ENCODE measurements at places on chromosomes 3 and 15. TPM values are rescaled to one million over a fixed set of nuclear protein-coding genes. Genes with fewer than 3 reads are reported as not detected.
A peak's percentile ranks its signal among the peaks of the same experiment; 100 is the strongest.

DNA sequence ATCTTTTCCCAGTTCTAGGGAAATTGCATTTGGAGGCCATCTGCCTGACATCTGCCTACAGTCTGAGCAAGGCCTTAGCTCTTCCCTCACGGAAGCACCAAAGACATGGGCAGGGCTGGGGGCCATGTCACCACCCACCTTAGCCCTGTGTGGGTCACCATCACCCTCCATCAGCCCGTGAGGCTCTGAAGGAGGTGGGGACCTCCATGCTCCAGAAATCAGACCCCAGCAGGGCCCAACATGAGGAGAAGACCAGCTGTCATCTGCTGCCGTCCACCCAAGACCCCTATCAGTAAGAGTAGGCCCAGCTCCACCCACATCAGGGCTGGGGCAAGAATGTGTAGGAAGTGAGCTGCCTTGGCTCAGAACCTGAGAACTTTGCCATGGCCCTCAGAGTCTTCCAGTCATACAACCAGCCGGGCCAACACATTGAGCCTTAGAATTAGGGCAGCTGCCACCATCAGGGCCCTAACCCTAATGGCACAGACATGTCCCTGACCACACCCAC, 1.9 kb downstream of the TMIE start:
- H3K27me3 ChIP-seq, result peaks cover 14% of the 10 kb centered on the region
- no peak for DNase-seq
- no peaks in the 10 kb centered on the region for H3K4me1 ChIP-seq
- H3K27ac ChIP-seq, result peak overlapping the region; percentile 17
- H3K36me3 ChIP-seq, result no peaks in the 10 kb centered on the region

GRCh38 chr15:71458089-71458660, 342.9 kb downstream of the THSD4 start:
- H3K27ac ChIP-seq, result no peak overlapping the region
- DNase-seq, result no peak
- 0 out of 2 replicates have a peak, but pooled peaks cover 5% of the 10 kb centered on the region for H3K4me1 ChIP-seq
- no peaks in the 10 kb centered on the region for H3K27me3 ChIP-seq
- no peaks in the 10 kb centered on the region for H3K36me3 ChIP-seq

Gene CCR9
- polyA plus RNA-seq, result not detected

Gene BMF
- 0.72 TPM for polyA plus RNA-seq

GRCh38 chr15:81475471-81475870, 101.5 kb upstream of the TMC3 start:
- no peaks in the 10 kb centered on the region for H3K4me1 ChIP-seq
- no peak for DNase-seq
- no peak overlapping the region for H3K27ac ChIP-seq
- H3K36me3 ChIP-seq, result no peaks in the 10 kb centered on the region

Gene TRPM7
- 5.1 TPM for polyA plus RNA-seq

GRCh38 chr3:189353318-189353965, 181.7 kb downstream of the TPRG1 start:
- no peaks in the 10 kb centered on the region for H3K4me1 ChIP-seq
- no peaks in the 10 kb centered on the region for H3K27me3 ChIP-seq
- no peak for DNase-seq
- H3K36me3 ChIP-seq, result no peaks in the 10 kb centered on the region

GRCh38 chr3:882533-882932, 210.3 kb upstream of the CNTN6 start:
- DNase-seq, result no peak
- H3K27ac ChIP-seq, result no peak overlapping the region
- H3K36me3 ChIP-seq, result no peaks in the 10 kb centered on the region
- H3K4me1 ChIP-seq, result no peaks in the 10 kb centered on the region
- H3K27me3 ChIP-seq, result no peaks in the 10 kb centered on the region
- no peak overlapping the region for H3K4me3 ChIP-seq

DNA sequence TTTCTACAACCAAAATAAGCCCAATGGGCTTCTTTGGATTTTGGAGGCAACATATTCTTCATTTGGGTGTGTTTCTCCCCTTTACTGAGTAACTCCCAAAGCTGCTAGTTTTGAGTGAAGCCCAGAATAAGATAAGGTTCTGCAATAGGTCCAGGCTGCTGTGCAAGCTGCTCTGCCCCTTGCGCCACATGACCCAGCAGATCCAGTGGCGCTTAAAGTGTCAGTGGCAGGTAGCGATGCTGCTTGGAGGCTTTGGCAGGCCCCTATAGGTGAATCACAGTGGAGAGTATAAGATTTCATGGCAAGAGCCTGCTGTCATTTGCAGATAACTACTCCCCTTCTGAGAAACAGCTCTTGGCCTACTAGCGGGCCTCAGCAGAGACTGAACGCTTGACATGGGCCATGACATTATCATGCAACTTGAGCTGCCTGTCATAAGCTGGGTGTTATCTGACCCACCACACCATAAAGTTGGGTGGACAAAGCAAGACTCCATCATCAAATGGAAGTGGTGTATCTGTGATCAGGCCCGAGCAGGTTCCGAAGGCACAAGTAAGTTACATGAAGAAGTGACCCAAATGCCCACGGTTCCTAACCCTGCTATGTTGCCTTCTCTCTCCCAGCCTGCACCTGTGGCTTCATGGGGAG, 88.4 kb upstream of the OXTR start:
- H3K36me3 ChIP-seq, result no peaks in the 10 kb centered on the region
- no peaks in the 10 kb centered on the region for H3K27me3 ChIP-seq
- no peak overlapping the region for H3K4me3 ChIP-seq
- DNase-seq, result no peak
- H3K27ac ChIP-seq, result no peak overlapping the region

Gene GOLGA6D
- 0.02 TPM for polyA plus RNA-seq

DNA sequence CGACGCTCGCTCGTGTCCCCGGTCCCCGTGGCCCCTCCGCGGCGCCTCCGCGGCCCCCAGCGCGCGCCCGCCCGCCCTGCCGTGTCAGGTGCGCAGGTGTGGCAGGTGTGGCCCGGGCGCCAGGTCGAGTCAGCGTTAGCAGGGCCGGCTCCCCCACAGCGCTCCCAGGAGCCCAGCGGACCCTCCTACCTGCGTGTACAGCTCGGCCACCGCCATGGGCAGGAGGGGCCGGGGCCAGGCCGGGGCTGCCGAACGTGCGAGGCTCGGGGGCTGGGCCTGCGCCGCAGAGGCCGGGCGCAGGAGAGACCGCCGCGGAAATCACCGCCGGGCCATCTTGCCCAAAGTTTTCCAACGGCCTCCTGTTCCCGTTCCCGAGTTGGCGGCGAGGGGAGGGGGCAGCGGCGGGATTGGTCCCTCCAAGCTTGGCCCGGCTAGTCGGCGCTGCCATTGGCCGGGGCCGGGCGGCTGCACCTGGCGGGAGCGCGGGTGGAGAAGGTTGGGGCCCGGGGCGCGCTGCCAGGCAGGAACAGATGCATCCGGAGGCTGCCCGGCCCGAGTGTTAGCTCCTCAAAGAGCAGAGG, at the start of gene MYO5C:
Gene MYO5C, minus strand, starts transcription at position 384 of the 581 bp plus-strand sequence. Its CDS starts 168 bp downstream, at position 216.
- H3K4me3 ChIP-seq, result peak within 1 kb of the TSS; percentile 60
- no peak within 1 kb of the TSS for H3K27ac ChIP-seq
- peak; percentile 89 for DNase-seq
- H3K27me3 ChIP-seq, result no peaks in the 10 kb centered on the region
- H3K4me1 ChIP-seq, result no peaks in the 10 kb centered on the region
- H3K36me3 ChIP-seq, result no peaks in the 10 kb centered on the region

Gene CIB2
- 39.6 TPM for polyA plus RNA-seq

Gene LYSMD2
- polyA plus RNA-seq, result 14.2 TPM

Gene ROPN1
- not detected for polyA plus RNA-seq

Gene FOXB1
- polyA plus RNA-seq, result not detected

DNA sequence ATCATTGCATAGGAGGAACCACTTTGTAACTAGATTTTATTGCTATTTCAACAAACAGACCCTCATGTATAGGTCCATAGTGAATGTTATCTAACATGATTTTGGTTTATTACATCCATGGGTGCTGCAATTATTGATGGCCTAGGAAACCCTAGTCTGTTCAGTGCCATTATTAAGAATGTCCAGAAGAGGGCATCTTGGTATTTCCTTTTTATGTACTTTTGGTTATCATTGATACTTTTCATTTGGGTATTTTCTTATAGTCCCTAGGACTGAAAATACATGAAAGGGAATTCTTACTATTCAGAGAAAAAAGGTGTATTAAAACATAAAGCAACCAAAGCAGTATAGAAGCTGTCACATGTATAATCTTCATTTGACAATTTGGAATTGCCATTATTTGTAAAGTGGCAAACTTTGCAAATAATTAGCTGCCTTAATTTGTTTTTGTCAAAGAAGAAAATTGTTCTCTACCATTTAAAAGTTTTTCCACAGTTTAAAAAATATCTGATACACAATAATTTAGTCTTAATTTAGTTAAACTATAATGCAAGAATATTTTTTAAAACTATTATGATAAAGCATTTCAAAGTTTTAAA, 48.7 kb downstream of the CNOT10 start:
- H3K4me1 ChIP-seq, result no peaks in the 10 kb centered on the region
- no peak overlapping the region for H3K4me3 ChIP-seq
- no peak overlapping the region for H3K27ac ChIP-seq
- DNase-seq, result peak; percentile 56
- H3K36me3 ChIP-seq, result peaks cover 33% of the 10 kb centered on the region
- H3K27me3 ChIP-seq, result no peaks in the 10 kb centered on the region

DNA sequence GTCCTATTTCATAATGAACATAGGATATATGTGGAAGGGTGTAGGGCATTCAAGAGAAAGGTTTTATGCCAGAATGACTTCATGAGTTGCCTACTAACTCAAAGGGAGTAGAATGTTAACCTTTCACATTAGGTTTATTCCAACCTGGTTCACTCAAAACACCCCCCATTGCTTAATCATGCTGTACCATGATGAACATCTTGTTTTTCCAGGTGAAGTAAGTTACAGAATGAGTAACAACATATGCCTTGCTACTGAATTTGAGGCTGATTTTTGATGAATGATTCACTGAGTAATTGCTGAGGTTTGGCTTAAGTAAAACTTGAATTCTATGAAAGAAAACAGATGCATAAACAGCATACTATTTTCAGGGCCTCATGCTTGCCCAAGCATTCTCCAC, 5.9 kb upstream of the CLDN16 start:
- H3K27me3 ChIP-seq, result no peaks in the 10 kb centered on the region
- no peak overlapping the region for H3K4me3 ChIP-seq
- no peaks in the 10 kb centered on the region for H3K36me3 ChIP-seq

- no peak for DNase-seq
- peak overlapping the region; percentile 89 for H3K27ac ChIP-seq
- H3K4me1 ChIP-seq, result peaks cover 6% of the 10 kb centered on the region
- H3K4me3 ChIP-seq, result no peak overlapping the region
- H3K36me3 ChIP-seq, result no peaks in the 10 kb centered on the region
- no peaks in the 10 kb centered on the region for H3K27me3 ChIP-seq
Observed at GRCh38 chr3:171283183-171283847, 176.9 kb downstream of the TNIK start.

DNA sequence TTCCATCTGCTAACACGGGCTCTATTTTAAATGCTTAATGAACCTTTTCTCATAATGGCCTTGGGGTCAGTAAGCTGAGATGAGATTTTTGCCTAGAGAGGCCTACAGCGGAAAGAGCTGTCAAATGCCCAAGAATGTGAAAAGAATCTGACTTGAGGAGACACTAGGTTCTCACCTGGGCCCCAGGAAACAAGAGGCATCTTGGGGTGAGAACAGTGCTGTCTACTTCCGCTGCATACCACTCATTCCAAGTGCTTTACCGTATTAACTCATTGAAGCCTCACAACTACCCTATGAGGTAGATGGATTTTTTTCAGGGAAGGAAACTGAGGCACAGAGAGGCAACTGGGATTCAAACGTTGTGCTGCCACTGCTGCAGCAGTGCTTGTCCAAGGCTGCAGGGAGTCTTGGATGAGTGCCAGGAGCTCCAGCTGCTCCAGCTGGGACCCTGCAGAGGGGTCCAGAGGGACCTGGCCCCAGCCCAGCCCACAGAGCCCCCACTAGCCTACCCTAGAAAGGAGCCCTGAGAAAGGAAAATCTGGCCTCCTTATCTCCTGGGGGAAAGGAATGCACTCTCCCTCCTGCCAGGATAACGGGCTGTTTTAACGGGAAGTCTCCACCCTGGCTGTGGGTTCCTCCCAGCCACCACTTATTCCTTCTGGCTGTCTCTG, 68.4 kb downstream of the SLC12A8 start:
- no peak overlapping the region for H3K4me3 ChIP-seq
- DNase-seq, result peak; percentile 59
- H3K27me3 ChIP-seq, result no peaks in the 10 kb centered on the region
- no peaks in the 10 kb centered on the region for H3K36me3 ChIP-seq

GRCh38 chr3:183033746-183034145, 53.4 kb upstream of the DCUN1D1 start:
- no peak for DNase-seq
- H3K27ac ChIP-seq, result peak overlapping the region; percentile 55
- H3K27me3 ChIP-seq, result no peaks in the 10 kb centered on the region
- no peaks in the 10 kb centered on the region for H3K4me1 ChIP-seq
- H3K36me3 ChIP-seq, result peaks cover 29% of the 10 kb centered on the region
- H3K4me3 ChIP-seq, result 0 out of 2 replicates have a peak overlapping the region, but pooled peaks have one; percentile 1

DNA sequence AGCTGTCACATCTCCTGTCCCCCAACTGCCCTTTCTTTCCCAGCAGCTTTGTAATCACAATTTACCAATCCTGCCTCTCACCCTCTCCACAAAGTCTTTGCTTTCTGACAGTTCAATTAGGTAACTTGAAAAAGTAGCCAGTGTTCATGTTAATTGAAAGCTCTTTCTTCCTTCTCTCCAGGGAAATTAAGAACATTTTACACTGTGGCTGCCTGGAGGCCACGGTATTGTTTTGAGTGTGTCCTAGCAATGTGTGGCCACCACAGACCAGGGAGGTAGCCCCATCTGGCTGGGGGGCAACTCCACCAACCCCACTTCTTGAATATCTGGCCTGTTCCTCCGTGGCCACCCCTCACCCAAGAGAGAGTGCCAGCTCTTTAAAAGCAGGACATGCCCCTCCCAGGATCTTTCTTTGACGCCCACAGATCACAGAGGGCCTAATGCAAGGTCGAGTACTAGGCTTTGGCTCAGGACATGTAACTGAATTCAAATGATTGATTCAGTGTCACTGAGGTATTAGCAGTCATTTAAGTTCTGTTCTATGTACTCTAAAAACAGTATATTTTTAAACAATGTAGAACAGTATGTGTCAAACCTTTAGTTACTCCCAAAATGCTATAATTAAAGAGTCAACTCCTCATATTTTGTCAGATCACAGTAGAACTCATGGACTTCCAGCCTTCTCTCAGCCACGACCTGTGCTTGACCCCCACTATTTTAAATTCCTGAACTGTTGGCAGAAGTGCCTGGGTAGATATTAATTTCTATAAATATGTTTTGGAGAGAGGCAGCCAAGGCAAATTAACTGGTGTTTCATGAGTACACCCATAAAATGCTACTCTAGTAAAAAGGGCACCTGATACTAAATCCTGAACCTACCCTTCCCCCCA, 164.5 kb downstream of the TNIK start:
- H3K4me3 ChIP-seq, result no peak overlapping the region
- H3K4me1 ChIP-seq, result peaks cover 12% of the 10 kb centered on the region
- H3K27me3 ChIP-seq, result no peaks in the 10 kb centered on the region
- H3K27ac ChIP-seq, result peak overlapping the region; percentile 60

GRCh38 chr3:12180218-12180617, 21.5 kb upstream of the TIMP4 start:
- no peaks in the 10 kb centered on the region for H3K4me1 ChIP-seq
- no peaks in the 10 kb centered on the region for H3K27me3 ChIP-seq
- peak; percentile 28 for DNase-seq

DNA sequence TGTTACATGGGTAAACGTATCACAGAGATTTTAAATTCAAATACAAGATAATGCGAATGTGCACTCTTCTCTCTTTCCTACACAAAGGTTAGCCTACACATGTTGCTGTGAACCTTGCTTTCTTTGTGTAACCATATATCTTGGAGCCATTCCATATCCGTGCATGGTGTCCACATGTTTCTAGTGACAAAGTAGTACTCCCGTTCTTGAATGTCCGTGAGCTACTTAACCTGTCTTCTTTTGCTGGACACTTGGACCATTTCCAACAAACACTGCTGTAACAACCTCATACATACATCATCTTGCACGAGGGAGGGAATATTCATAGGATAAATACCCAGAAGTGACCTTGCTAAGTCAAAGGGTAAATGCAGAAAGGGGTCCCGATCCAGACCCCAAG, 75.0 kb downstream of the STRIT1 start:
- no peak overlapping the region for H3K4me3 ChIP-seq
- H3K4me1 ChIP-seq, result no peaks in the 10 kb centered on the region
- no peak for DNase-seq
- no peaks in the 10 kb centered on the region for H3K27me3 ChIP-seq
